ENCODE measurements at places on chromosomes 6 and 20.

DNA sequence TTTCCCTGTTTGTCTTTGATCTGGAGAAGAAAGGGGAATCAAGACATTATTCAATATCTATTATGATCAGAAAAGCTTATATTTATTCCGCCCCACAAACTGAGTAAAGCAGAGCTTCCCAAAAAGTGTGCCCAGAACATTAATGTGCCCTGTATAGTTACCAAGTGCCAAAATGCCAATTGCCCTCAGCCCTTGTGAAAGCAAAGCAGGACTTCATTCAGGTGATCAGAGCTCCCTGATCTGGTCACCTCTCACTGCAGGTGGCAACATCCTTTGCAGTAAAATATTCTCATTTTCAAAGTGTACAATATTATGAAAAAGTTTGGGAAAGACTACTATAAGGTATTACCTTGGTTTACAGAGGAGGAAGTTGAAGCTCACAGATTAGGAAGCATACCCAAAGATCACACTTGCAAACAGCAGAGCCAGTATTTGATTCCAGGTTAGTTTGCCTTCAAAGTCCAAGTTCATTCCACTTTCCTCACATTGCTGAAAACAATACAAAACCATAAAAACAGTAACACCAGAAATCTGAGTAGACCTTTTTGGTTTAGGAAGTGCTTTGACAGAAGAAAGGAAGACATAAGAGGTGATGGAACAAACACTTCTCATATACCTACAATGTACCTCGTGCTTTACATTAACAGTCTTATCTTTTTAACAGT, 19.6 kb upstream of the GCLC start:
- ATAC-seq: no peak

GRCh38 chr6:131657222-131657621, 20.1 kb downstream of the ENPP3 start:
- ATAC-seq: no peak

DNA sequence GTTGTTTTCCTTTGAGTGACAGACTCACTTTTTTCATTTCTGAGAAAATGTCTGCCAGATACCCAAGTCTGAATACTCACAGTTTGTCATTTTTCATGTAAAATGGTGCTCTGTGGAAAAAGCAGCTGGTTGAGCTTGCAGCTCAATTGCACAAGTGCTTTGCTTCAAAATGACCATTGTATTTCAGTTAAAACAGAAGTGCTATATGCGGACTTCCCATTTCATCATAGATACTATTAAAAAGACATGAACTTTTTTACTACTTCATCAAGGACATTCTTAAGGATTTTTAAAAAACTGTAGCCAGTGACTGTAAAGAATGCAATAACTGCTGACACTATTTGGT, 61.5 kb downstream of the KCNS1 start:
- ATAC-seq: no peak

- no peak for ATAC-seq
These were observed 23.5 kb upstream of the MAP3K7 start for GRCh38 chr6:90610301-90610750.

DNA sequence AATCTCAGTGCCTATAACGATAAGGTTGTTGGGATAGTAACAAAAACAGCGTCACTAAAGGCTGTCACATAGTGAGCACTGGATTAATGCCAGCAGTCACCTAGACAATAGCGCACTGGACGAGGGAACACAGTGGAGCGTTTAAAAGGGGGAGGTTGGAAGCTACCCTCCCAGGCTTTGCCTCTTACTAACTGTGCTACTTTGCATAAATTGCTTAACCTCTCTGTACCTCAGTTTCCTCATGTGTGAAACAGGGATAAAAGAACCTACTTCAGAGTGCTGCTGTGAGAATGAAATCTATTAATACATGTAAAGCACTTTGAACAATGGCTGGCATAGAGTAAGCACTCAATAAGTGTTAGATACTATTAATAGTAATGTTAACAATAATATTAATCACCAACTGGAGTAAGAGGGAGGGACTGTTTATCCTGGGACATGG, 10.5 kb downstream of the BCL2L1 start:
- no peak for ATAC-seq

- no peak for ATAC-seq
These were observed 157.9 kb upstream of the STXBP5 start for GRCh38 chr6:147046141-147046877.

DNA sequence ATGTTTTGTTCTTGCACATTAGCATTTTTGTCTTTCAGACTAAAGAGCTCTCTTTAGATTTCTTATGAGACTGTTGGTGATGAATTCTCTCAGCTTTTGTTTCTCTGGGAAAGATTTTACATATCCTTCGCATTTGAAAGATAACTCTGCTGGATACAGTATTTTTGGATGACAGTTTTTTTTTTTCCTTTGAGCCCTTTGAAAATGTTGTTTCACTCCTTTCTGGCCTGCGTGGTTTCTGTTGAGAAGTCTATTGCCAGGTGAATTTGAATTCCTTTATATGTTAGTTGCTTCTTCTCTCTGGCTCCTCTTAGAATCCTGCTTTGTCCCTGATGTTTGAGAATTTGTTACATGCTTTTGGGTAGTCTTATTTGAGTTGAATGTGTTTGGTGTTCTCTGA, 22.2 kb upstream of the KIAA1586 start:
- ATAC-seq: no peak

- ATAC-seq: no peak
These were observed 210.1 kb upstream of the CCN2 start for GRCh38 chr6:132161283-132161682.

- no peak for ATAC-seq
These were observed 11.3 kb downstream of the KDM1B start for GRCh38 chr6:18166312-18167036.

DNA sequence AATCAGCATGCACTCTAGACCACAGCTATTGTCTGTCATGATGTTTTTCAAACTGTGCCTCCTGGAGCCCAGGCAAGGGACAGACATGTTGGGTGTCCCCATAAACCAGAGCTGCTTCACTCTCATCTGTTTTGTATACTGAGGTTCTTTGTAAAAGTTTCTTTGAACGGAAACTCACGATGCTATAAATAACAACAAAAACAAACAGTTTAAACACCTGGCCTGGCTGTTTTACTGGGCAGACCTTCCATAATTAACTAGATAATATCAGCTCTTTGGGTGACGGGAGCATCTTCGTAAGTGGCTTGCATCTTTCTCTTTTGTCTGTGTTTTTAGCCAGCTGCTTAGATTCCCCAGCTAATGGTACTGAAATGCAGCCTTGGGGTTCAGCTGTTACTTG, 190.3 kb downstream of the ZDHHC14 start:
- ATAC-seq: no peak

DNA sequence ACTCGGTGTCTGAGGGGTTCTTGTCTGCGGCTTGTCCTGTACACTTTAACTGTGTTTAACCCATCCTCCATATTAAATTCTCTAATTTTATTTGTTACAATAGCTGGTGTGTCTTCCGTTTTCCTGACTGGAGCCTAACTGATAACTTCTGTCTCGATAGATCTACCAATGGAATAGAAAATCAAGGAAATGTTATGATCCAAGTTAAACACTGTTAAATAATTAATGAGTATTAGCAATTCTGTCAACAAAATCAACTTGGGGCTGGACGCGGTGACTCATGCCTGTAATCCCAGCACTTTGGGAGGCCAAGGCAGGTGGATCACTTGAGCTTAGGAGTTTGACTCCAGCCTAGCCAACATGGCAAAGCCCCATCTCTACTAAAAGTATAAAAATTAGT, 81.7 kb downstream of the DNAH8 start:
- ATAC-seq: no peak

- ATAC-seq: no peak
These were observed 12.4 kb downstream of the UQCC2 start for GRCh38 chr6:33699131-33699530.

DNA sequence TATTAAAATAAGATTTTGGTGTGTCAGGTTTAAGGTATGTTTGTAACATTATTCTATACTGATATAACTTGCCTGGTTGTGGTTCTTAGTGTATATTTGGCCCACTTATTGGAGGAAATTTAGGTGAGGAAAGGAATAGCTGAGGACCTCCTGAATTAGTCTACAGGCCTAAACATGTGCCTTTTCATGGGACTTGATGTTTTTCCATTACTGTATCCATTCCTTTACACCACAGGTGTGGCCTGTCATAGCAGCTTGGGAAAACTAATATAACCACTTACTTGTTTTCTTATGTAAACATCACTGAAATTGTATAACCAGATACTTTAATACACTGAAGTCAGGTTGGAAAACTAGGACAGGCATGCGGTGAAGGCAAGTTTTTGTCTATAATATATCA, 27.6 kb downstream of the BCKDHB start:
- ATAC-seq: no peak

- ATAC-seq: no peak
These were observed 18.7 kb downstream of the GATA5 start for GRCh38 chr20:62457098-62457497.

GRCh38 chr20:10580700-10581099, 93.1 kb downstream of the JAG1 start:
- ATAC-seq: no peak

DNA sequence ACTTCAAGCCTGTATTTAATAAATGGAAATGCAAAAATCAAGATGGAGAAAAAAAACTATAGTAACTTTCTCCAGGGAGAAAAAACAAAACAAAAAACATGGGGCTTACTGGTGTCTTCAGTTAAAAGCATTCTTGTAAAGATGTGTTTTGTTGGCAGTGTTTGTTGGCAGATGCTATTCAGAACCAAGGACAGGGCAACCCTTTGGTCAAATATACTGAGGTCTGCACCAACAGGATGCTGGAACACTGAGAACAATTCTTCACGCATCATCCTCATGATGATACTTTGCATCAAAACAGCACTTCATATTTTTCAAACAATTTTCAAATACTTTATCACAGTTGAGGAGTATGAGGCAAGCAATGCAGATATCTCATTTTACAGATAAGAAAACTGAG, 63.7 kb upstream of the CBLN4 start:
- no peak for ATAC-seq

DNA sequence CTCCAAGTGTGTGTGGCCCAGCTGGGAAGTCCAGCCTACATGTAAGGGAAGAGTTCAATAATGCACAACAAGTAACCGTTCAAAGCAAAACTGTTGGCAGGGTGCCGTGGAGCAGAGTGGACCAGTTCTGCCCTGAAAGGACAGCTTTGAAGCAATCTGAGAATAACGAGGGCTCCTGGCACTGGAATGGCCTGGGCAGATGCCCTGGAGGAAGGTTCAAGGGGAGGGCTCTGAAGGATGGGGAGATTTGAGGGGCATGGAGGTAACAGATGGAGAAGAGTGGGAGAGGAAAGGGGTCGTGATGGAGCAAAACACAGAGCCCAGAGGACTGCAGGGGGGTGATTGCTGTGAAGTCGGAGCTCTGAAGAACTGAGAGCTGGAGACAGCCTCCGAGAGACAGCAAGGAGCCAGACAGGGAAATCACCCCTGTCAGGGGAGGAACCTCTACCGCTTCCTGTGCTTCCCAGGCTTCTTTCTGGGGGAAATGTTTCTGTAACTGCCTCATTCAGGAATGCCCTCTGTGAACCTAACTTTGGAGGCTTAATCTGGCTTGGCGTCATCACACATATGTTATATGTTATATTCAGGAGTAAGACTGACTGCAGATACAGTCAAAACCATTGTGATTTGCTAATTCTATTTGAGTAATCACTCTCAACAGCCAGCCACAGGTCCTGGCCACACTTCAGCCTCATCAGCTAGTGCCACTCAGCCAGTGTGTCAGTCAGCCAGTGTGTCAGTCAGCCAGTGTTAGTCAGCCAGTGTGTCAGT, 41.2 kb downstream of the ZC3H12D start:
- ATAC-seq: peak; percentile 64

DNA sequence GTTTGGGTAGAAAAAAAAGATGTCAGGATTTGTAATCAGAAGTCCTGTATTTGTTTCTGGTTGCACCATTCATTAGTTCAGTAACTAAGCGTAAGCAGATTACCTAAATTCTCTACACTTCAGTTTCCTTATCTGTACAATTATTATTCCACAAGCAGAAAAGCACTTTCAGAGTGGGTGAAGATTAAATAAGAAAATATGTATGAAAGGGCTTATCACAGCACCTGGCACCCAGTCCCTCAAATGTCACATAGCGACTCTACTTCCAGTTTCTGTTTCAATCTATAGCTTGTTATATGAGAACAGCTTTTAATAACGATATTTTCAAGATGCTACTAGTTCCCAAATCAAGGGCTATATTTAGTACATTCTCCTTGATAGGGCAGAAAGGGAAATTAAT, 31.4 kb downstream of the RGS17 start:
- ATAC-seq: no peak

DNA sequence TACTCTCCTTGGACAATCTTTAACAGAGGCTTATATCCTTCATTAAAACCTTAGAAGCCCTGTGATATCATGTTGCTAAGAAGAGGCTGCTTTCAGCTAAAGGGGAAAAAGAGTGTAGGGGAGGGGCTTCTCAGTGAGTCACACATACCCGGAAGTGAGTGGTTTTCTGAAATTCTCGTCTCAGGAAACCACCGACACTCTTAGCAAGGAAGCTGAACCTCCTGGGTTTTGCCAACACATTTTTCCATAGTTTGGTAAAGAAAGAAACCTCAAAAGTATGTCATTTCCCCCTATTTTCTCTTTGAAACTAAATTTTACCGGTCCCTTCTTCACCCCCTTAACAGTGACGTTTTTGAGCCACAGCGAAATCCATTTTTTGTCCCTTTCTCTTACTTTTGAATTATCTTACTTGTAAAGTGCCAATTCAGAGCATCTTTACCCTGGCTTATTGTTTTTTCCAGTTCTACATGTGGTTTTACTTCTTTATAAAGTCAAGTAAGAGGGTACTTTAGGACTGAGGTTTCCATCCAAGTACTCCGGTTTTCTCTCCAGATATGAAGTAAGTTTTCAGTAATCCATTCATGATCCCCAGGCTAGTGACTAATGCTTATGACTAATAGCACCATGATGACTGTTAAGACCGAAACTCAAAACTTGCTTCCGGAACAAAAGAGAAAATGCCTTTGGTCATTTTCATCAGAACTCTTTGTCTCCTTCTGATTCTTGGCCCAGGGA, 219.3 kb downstream of the ARHGAP18 start:
- ATAC-seq: peak; percentile 83

GRCh38 chr20:4043796-4044195, 28.4 kb upstream of the RNF24 start:
- ATAC-seq: no peak
